ENCODE measurements at places on chromosomes 3 and 15. TPM values are rescaled to one million over a fixed set of nuclear protein-coding genes. Genes with fewer than 3 reads are reported as not detected.
A peak's percentile ranks its signal among the peaks of the same experiment; 100 is the strongest.

The C2CD4B gene
- total RNA-seq = 0.25 TPM

The ZNF502 gene
- total RNA-seq = 0.23 TPM

The A4GNT gene
- not detected for total RNA-seq

The FSTL1 gene
- 0.08 TPM for total RNA-seq

The POTEB3 gene
- not detected for total RNA-seq

The INTS14 gene
- 51.8 TPM for total RNA-seq

The PLA2G4E gene
- not detected for total RNA-seq

The EOMES gene
- not detected for total RNA-seq

The HTR3C gene
- total RNA-seq = not detected

The ISLR2 gene
- total RNA-seq = not detected

The ALDH1L1 gene
- 4.9 TPM for total RNA-seq

The AMIGO3 gene
- total RNA-seq = 2.7 TPM

The TLNRD1 gene
- total RNA-seq = 67.1 TPM

GRCh38 chr3:69563981-69564380, 175.3 kb upstream of the MITF start:
- no peak for DNase-seq

- DNase-seq = no peak
These were observed 278.9 kb downstream of the ULK4 start for GRCh38 chr3:41682996-41683395.

- no peak for DNase-seq
These were observed 346.0 kb downstream of the MFSD1 start for GRCh38 chr3:159147813-159148212.

GRCh38 chr15:67105065-67105951, 39.9 kb downstream of the SMAD3 start:
- DNase-seq = peak; percentile 94

- DNase-seq = peak; percentile 79
These were observed 99.0 kb upstream of the LIPC start for GRCh38 chr15:58332676-58333400.

- DNase-seq = no peak
These were observed 228.1 kb upstream of the ATP10A start for GRCh38 chr15:26091184-26091583.

DNA sequence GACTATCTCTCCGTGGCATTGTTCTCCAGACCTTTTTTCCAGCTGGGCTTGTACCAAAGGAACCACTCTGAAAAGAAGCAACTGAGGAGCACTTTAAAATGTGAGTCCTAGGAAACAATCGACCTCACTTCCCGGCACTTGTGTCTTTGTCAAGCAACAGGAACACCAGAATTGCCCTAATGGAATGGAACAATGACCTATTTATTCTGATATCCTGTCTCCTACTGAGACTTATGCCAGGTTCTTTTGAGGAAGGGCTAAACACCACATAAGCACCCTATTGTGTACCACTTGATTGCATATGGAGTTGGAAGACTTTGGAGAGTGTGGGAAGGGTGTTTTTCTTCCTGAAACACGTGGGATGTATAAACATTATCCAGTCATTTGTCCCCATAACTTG, 56.8 kb upstream of the TGFBR2 start:
- no peak for DNase-seq

- DNase-seq = peak; percentile 12
These were observed 145.7 kb downstream of the TLE3 start for GRCh38 chr15:69951898-69952555.

- DNase-seq = no peak
These were observed 67.7 kb downstream of the CERS3 start for GRCh38 chr15:100461049-100461448.

DNA sequence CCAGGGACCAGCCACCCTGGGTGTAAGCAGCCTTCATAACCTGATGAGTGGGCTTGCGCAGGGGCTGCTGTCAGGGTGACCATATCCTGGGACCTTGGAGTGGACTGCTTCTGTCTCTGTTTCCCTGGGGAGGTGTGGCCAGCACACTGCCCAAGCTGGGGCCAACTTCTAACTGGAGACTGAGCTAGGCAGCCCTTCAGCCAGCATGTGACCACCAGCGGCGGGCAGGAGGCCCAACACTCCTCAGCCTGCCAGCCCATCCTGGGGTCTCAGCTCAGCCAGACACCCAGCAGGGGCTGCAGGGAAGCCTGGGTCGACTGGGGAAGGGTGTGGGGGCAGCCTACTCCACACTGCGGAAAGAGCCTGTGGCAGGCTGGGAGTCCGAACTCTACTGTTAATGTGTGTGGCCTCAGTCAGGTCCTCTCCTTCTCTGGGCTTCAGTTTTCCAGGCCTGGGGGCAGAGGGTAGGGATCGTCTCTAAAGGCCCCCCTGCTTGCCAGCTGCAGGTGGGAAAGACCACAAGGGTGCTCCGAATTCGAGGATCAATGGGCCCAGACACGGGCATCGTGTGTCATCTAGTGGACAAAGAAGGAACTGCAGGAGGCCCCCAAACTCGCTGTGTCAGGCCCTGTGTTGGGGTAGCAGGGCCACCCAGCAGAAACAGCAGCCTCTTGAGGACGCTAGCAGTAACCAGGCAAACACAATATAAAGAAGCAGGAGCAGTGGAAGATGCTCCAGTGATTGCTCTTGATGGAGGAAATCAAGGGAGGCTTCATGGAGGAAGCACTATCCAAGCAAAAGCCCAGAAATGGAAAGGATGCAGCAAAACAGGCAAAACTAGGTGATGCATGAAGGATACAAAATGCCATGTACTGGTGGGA, 2.0 kb upstream of the SEMA3G start:
- peak; percentile 76 for DNase-seq

- DNase-seq = no peak
These were observed 166.0 kb upstream of the COL8A1 start for GRCh38 chr3:99472385-99472784.

GRCh38 chr3:82081351-82081750, 319.9 kb upstream of the GBE1 start:
- DNase-seq = no peak

DNA sequence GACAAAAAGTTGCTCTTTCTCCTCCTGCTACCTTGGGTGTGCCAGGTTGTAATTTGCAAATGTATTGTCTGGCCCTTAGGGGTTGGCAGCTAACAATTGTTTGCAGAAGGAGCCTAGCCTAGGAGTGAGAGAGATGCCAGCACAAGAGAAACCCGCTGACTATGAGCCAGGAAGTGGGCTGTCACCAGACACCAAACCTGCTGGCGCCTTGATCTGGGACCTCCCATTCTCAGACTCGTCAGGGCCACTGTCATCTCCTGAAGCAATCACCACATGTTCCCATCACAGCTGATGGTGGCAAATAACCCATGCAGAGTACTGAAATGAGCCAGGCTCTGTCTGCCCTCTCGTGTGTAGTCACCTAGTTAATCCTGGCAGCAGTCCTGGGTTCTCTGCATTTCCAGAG, 406.4 kb upstream of the NPAP1 start:
- no peak for DNase-seq

- no peak for DNase-seq
These were observed 48.8 kb downstream of the NSMCE3 start for GRCh38 chr15:29220852-29221251.

DNA sequence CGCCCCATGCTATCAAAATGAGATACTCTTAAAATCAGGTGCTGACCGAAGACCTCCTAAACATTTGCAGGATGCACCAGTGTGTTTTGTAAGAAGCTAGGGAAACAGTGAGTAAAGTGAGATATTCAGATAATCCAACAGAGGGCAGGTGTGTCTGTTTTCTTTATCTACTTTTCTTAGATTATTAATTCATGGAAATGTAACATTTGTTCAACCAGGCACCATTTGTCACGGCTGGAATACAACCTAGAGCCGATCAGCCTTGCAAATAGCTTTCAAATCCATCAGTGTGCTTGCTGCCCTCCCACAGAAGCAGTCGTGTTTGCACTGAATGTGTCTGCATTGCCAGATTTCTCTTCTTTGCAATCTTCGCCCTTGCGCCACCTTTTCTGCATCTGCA, 201.9 kb upstream of the CHRM5 start:
- no peak for DNase-seq

GRCh38 chr3:61841111-61841845, 279.9 kb downstream of the PTPRG start:
- no peak for DNase-seq

- no peak for DNase-seq
These were observed 13.1 kb downstream of the PLA2G4F start for GRCh38 chr15:42143356-42143755.

DNA sequence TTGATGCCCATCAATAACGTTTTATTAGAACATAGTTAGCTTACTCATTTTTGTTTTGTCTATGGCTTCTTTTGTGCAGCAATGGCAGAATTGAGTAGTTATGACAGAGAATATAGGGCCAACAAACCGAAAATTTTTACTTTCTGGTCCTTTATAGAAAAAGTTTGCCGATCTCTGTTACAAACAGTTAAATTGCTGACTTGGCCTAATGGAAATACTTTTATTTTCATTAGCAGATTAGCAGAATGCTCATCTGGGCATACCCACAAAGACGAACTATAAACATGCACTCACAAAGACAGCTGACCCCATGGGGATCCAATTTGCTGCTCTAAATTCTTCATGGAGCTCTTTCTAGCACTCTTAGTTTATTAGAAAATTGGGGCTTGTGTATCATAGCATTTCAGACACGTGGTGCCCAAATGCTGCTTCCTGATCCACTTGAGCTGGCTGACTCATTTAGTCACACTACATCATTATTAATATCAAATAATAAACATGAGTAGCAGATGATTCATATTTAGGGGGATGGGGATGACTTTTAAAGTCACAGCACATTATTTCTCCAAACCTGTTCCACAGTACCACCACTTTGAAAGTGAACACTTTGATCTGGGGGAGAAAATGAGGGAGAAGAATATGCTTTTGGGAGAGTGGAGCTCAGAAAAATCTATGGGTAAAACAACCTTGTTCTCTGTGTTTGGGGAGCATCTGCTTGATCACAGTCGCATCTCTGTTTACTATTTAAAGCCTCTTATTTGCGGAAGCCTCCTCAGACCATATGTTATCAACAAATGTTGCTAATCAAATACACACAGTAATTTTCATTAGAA, 228.1 kb upstream of the FEZF2 start:
- no peak for DNase-seq

GRCh38 chr3:58999774-59000160, 50.1 kb downstream of the CFAP20DC start:
- no peak for DNase-seq

DNA sequence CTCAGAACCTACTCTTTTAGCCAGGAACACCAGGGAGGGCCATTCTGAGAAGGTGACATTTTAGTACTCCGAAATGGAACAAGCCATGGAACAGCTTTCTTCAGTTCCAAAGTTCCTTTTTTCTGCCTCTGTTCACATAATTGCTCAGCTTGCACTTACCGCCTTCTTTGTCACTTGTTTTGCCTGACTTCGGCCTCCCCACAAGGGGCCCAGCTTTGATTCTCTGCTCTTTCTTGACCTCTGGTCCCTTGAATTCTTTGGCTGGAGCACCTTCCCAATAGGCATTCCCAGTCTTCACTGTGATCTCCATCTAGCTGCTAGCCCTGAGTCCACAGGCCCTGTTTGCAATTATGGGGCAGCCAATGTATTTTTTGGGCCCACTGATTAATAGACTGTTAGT, 51.4 kb upstream of the SLC7A14 start:
- no peak for DNase-seq

DNA sequence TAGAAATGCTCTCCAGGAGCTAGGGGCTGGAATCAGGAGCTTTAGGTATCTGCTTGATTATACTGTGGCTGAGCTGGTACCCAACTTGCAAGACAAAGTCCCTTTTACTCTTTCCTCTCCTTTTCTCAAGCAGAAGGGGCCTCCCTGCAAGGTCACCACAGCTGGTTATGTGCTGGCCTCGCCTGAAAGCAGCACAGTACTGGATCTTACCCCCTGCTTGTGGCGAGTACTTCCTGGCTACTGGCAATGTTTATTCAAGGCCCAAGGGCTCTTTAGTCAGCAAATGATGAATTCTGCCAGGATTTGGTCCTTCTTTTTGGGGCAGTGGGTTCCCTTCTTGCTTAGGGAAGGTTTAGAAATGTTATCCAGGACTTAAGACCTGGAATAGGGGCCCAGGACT, 234.6 kb downstream of the RAP2B start:
- DNase-seq = no peak

DNA sequence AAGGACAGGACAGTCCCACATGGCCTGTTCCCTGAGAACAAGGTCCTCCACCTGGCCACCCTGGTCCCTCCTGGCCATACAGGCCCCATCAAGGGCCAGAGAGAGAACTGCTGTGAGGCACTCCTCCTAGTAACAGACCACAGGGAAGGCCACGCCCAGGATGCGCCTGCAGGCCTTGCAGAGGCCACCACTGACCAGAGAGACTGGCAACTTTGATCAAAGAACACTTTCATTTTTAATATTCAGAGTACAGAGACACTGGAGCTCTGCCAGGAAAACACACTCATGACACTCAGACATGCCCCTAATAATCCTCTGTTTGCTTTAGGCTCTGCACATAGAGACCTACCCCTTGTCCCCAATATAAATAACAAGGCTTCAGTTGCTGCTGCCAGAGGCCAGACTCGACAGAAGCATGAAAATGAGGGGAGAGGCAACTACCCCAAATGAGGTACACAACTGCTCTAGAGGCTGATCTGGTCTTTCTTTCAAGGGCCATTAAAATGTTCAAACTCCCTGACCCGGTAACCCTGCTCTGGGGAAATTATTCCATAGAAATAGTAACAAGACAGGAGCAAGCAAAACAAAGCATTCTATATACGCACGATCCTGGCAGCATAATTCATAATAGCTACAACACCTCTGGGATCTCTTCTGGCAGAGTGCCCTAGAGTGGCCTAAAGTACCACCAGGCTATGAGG, 44.8 kb downstream of the CCDC12 start:
- peak; percentile 63 for DNase-seq

DNA sequence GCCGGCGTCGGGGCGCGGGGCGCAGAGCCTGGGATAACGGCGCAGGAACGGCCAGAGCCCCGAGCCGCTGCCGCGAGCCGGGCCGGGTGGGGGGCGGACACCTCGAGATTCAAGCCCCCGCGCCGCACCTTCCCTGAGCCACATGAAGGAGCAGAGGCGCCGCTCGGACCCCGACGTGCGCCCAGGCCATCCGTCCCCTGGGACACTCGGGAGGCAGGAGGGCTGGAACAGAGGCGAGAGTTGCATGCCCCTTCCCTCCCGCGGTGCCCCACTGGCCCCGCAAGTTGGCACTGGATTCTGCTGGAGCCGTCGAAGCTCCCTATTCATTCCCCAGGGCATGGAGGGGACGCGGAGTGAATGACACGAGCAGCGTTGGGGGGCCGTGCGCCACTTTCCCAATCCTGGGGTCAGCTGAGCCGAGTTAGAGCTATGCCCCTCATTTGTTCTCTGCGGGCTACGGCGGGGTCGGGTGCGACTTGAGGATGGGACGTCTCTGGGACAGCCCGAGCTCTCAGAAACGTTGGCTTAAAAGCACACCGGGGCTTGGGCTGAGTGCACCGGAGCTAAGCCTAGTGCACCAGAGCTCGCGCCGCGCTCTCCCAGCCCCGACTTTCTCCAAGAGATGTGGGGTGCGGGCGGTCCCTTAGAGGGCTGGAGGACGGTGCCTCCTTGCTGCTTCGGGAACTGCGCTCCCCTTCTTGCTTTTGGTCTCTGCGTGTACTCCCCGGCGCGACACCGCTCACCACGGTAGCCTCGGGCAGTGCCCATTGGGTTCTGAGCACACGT, 588 bp downstream of the SLC6A1 start:
- DNase-seq = no peak

- DNase-seq = no peak
These were observed 52.0 kb downstream of the CD200R1L start for GRCh38 chr3:112794622-112795172.
